Fibroblast of lung (primary cell): ENCODE measurements at places on chromosomes 3 and 15.

- DNase-seq = no peak
Measured at GRCh38 chr3:38602576-38603250, 46.8 kb downstream of the SCN5A start.

DNA sequence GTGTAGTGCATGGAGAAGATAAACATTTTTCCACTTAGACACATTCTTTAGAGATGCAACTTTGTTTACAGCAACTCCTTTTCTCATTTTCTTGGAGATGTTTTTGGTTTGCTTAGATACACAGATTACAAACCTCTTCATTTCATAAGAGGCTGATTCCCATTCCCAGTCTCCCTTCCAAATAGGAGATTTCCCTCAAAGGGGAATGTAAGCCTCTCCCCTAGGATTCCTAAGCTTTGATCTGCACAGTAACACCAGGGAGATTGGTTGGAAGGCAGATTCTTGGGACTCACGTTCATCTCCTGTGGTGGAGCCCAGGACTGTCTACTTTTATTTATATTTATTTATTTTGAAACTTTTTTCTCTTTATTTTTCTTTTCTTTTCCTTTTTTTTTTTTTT lies 63.2 kb downstream of the MCTP2 start:
- no peak for DNase-seq

- peak; percentile 98 for DNase-seq
Measured at GRCh38 chr3:39150803-39151631, 2.4 kb downstream of the CSRNP1 start.

DNA sequence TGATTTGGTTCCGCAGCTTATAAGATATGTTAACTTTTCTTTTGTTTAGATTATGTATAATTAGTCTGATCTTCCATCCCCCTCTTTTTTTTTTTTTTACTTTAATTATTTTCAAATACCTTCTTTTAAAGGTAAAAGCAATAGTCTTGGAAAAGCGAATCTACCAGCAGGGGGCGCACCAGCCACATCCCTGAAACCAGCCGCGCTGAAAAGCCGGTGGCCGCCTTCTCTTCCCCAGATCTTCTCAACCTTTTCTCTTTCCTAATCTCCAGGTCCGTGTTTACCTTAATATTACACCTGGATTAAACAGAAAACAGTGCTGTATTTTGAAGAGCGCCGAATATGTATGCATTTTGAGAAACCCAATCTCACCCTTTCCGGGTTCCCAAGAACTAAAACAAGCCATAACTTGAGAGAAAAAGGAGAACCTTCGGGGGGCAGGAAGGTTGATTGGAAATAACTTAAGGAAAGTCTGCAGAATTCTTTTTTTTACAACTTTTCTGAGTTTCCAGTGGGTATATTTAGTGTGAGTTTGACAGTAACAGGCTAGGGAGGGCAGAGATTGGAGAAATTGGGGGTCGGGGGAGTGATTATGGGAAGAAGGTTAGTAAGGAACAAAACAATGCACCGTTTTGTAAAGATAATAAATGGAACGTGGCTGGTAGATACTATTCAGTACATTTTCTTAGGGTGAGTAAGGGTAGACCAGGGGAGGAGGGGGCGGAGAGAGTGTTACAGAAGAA lies 2.0 kb upstream of the SOX2 start:
- DNase-seq = peak; percentile 61

DNA sequence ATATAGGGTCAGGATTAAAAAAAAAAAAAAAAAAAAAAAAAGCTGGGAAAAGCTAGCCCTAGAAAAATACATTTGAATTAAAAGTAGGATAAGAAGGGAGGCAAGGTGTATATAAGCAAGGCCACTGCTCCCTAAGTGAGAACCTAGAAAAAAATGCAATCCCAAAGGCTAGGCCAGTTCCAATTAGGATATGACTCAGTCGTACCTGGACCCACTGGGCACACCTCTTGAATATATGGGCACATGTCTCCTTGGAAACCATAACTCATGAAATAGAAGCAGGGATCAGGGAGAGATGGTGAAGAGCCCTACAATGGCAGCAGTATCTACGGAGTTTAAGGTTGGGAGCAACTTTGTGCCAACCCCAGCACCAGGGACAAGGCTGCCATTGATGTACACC lies 314.1 kb upstream of the IL12A start:
- DNase-seq = no peak

GRCh38 chr3:172987273-172987672 lies 153.8 kb downstream of the SPATA16 start:
- no peak for DNase-seq

- peak; percentile 31 for DNase-seq
Measured at GRCh38 chr3:114709102-114709501, 415.3 kb downstream of the TIGIT start.

GRCh38 chr3:11982341-11982941 lies 21.7 kb upstream of the SYN2 start:
- DNase-seq = no peak

- peak; percentile 4 for DNase-seq
Measured at GRCh38 chr3:182740710-182741109, 52.6 kb upstream of the ATP11B start.

GRCh38 chr15:56943403-56943802 lies 25.0 kb downstream of the TCF12 start:
- DNase-seq = peak; percentile 55

DNA sequence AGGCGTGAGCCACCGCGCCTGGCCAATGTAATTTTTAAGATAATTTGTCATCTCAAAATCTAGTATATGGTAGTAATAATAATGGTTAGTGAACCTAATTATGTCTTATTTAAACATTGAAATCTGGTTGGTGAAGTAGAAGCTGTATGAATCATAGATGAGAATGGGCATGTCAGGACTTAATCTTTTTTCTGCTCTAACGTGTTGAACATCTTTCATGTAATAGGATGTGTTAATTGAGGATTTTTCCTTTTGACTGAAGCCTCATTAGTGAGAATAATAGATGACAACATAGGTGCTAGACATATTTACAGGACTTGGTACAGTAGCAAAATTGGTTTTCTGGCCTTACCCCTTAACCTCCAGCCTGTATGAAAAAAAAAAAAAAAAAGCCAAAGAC lies 835.6 kb downstream of the IGSF11 start:
- no peak for DNase-seq

- DNase-seq = no peak
Measured at GRCh38 chr3:46470831-46471230, 6.1 kb upstream of the LTF start.

GRCh38 chr3:57999417-58000115 lies 8.7 kb upstream of the FLNB start:
- no peak for DNase-seq

DNA sequence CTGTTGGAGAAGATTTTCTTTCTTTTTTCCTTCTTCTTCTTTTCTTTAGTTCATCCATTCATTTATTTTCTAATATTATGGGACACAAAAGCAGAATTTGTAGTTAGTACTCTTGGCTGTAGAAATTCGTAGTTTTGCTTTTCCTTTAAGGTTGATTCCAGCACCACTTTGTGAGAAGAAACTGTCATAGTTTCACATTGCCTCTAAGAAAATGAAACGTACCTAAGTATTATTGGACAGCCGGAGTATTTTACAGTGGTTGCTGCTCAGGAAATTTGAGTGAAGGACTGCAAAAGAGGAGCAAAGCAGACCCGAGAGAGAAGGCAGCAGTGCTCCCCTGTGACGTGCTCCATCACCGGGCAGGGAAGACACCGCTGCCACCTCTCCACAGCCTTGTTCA lies 48.1 kb downstream of the PLCL2 start:
- DNase-seq = no peak

DNA sequence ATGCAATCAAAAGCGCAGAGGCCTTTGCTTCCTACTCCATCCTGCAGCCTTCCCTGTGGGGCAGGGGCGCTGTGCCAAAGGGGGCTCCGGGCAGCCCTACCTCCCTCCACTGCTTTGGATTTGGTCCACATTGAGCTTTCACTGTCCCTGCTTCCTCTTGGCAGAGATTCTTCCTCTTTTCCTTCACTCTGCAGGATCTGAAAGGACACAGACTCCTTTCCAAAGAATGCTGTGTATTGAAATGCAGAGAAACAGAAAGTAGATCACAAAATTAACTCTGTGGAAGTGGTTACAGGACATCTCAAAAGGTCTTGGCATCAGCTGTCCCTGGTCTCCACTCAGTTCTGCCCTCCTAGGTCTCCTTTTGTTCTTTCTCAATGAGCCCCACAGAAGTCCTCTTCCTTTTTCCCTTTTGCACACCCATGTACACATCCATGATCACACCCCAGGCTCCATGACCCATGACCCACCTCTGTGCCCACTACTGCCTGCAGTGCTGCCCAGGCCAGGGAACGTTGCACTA lies 64.1 kb downstream of the CCR1 start:
- no peak for DNase-seq

- peak; percentile 6 for DNase-seq
Measured at GRCh38 chr3:117885011-117885441, 1149.6 kb downstream of the IGSF11 start.

DNA sequence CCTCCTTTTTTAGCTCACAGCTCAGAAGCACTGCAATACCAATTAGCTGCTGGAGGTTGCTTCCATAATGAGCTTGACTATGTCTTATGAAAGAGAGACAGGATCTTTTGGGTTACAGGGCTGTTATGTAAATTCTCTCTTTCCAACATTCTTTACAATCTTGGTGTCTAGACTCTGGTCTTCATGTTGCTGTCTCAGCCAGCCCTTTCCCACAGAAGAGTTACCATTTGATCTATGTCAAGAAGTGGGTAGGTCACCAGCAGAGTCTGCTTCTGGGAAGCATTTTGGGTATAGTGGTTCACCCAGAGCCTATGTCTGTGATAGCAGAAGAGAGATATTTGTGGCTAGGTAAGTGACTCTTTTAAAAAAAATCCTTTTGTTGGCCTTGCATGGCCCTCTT lies 234.5 kb downstream of the SATB1 start:
- DNase-seq = no peak

DNA sequence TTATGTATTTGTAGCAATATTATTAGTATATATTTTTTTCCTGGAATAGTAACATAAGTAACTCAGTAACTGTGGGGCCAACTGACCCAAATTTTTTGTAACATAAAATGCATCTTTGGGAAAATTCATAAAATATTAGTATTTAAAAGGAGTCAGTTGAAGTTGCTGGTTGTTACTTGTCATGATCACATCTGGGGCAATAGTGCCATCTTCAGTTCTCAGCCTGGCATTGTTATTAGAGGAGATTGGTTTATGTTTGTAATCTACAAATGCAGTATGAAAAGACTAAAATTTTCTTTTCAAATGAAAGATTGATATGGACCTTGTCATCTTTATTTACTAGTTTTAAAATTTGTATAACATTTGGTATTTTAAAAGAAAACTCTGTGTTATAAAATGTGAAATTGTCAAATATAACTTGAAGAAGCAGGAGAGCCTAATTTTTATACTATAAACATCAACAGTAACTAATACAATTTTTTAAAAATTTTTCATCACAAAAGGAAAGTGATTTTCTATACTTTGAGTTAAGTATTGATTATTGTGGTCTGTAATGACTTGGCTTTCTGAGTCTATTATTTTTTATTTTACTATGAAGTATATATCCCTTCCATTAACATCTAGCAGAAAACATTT lies 38.8 kb upstream of the MLF1 start:
- DNase-seq = peak; percentile 80
